ENCODE measurements at places on chromosomes 5 and 9.

- peak; percentile 19 for DNase-seq
These were observed 59.2 kb upstream of the TRAF1 start for GRCh38 chr9:120985819-120986222.

GRCh38 chr9:89967527-89967926, 362.7 kb downstream of the GADD45G start:
- DNase-seq: no peak

DNA sequence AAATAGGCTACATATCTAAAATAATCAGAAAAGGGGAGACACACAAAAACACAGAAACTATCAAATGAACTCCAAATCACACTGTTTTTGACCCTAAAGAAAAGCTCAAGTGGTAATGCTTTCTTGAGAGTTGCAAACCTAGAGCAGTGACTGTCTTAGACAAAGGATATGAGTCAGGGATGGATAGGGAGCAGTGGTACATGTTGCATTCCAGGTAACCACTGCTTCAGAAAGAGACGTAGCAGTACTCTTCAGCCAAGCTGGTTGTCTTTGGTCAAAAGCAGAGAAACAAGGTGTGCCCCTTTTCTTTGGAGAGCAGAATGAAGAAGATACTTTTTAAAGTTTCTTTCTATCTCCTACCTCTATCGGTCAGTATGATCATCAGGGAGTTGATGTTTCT, 1003.6 kb downstream of the CDH9 start:
- no peak for DNase-seq

- DNase-seq: peak; percentile 94
These were observed 324.4 kb downstream of the ENC1 start for GRCh38 chr5:74316064-74316603.

DNA sequence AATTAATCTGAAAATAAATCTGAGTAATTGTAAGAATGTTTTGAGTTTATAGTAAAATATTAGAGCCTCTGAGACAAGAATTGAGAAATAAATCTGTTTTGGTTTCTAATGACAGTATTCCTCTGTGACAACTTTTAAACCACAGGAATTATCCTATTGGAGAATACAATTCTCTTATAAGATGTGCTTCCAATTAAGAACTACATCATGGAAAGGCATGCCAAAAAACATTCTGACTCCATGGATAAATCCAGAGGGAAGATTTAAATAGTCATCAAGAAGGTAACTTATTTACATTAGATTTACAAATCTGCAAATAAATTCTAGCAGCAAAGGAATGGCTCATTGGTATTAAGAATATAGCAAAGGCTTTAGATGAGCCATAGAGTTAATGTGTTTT, 178.3 kb upstream of the ACOT12 start:
- DNase-seq: no peak

DNA sequence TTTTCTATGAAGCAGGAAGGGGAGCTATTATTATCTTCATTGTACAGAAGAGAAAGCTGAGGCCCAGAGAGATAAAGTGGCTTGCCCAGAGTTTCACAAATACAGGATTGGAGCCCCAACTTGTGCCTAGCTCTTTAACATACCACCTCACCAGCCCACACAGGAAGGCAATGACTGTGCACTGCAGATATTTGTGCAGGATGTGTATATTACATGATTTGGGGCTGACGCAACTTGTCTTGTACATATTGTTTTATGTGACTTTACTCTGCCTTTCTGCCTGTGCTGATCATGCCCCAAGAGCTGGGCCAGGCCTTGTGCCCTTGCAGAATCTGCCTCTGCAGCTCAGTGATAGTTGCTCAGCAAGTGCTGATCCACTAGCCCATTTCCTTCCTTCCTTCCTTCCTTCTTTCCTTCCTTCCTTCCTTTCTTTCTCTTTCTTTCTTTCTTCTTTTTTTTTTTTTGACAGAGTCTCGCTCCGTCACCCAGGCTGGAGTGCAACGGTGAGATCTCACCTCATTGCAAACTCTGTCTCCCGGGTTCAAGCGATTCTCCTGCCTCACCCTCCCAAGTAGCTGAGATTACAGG, 106.6 kb upstream of the TBCA start:
- peak; percentile 77 for DNase-seq

- no peak for DNase-seq
These were observed 215.6 kb upstream of the ADAMTS16 start for GRCh38 chr5:4924577-4924976.

- DNase-seq: no peak
These were observed 265.3 kb downstream of the FSTL4 start for GRCh38 chr5:133347039-133347438.

GRCh38 chr5:23820765-23821471, 313.5 kb downstream of the PRDM9 start:
- peak; percentile 13 for DNase-seq

DNA sequence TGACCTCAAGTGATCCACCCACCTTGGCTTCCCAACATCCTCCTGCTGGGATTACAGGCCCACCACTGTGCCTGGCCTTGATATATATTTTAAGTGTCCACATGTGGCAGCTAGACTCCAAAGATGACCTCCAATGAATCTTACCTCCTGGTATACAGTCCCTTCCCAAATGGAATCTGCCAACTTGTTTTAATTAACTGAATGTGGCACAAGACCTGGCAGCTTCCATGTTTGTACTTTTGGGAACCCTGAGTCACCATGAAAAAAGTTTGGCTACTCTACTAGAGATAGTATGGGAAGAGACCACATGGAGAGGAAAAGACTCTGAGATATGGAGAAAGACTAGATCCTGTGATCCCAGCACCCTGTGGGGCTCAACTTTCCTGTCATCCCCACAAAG, 42.5 kb downstream of the CCL28 start:
- no peak for DNase-seq

GRCh38 chr5:30390095-30390494, 803.4 kb upstream of the CDH6 start:
- no peak for DNase-seq

GRCh38 chr9:126838055-126838811, 22.2 kb upstream of the ZBTB34 start:
- DNase-seq: no peak

- DNase-seq: no peak
These were observed 290.6 kb downstream of the MARCHF11 start for GRCh38 chr5:15889001-15889400.

- DNase-seq: no peak
These were observed 16.3 kb downstream of the POLR1E start for GRCh38 chr9:37501957-37502596.

DNA sequence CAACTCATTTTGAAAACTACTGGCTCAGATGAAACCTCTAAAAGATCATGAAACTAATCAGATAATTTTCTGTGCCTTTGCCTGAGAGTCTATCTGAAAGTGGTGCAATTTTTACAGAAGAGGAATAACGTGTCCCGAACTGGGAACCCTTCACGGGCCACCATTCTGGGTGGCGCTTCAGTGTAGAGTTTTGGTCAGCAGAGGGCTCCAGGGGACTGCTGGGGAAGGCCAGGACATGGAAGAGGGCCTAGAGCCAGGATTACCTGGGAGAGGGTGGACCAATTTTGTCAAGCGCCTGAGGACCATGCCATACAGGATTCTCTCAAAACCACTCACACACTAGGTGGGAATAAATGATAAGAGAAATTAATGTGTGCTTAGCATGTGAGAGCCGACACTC, 49.7 kb upstream of the PLEKHG4B start:
- no peak for DNase-seq

- peak; percentile 24 for DNase-seq
These were observed 7.6 kb upstream of the CXXC5 start for GRCh38 chr5:139640421-139641115.

GRCh38 chr9:114470581-114470980, 34.7 kb downstream of the WHRN start:
- no peak for DNase-seq

DNA sequence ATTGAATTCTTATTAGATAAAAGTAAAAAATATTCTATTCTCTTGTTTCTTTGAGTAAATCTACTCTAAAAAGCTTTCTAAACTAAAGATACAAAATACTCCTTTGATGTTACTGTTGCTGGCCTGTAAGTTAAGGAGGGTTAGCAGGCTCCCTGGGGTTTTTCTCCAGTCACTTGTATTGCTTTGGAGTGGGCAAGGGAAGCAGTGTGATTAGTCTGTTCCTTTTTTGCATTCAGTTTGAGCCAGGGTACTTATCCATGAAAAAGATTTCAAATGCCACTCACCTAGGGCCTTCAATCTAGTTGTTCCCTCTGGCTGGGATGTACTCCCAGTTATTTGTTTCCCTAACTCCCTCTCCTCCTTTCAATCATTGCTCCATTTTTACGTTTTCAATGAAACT, 256.2 kb upstream of the SMC2 start:
- DNase-seq: no peak

DNA sequence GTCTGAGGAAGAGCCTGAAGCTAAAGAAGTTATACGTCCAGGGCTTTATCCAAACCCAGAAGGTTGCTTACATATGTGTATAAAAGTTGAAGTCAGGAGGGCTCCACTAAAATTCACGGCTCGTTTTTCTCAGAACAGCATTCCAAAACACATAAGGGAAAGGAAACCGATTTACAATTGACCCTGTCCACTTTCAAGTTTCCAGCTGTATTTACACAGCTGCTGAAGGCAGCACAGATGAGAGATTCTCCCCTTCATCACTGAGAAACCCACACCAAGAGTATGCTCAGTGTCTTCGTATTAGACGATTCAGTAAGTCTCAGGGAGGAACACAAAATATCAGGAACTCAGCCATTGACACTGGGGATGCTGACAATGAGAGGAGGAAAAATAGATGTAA, 5.9 kb upstream of the NREP start:
- no peak for DNase-seq

GRCh38 chr9:7298123-7298522, 501.5 kb downstream of the DMAC1 start:
- DNase-seq: no peak

DNA sequence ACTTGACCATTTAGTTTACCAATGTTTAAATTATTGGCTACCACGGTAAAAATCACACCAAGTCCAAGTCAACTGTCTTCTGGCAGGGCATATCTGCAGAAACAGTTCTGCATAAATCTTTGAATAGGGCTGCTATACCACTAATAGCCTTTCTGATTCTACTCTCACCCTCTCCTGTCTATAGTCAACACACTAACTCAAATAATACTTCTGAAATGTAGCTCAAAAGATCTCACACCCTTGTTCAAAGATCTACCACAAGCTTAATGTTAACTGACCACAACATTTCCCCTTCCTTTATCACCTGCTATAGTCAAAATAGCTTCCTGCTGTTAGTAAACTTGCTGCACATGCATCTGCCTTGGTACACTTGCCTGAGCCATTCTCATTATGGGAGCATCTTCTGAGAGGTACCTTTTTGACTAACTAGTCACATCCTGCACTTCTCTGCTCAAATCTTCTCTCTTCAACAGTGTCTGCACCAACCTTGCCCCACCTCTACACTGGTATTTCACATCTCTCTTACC, 319.4 kb downstream of the CDH10 start:
- DNase-seq: no peak

DNA sequence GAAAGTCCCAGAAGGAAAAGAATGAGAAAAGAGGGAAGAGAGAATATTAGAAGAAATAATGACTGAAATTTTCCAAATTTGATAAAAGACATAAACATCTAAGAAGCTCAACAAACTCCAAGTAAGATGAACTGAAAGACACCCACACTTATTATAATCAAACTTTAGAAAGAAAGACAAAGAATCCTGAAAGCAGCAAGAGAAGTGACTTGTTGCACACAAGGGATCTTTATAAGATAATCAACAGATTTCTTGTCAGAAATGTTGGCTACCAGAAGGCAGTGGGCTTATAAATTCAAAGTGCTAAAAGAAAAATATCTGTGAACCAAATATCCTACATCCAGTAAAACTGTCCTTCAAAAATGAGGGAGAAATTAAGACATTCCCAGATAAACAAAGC, 49.0 kb upstream of the FNIP1 start:
- no peak for DNase-seq

GRCh38 chr5:17732351-17732923, 98.2 kb downstream of the TAF11L14 start:
- DNase-seq: no peak

DNA sequence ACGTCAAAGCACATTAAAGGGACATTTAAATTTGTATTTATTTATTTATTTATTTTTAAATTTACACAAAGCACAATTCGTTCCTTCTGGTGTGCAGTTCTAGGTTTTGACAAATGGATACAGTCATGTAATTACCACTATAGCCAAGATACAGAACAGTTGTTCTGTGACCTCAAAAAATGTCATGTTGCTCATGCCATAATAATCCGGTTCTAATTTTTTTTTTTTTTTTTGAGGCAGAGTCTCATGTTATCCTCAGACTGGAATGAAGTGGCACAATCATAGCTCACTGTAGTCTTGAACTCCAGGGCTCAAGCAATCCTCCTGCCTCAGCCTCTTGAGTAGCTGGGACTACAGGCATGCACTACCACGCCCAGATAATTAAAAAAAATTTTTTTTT, 7.8 kb downstream of the IGFBPL1 start:
- no peak for DNase-seq

GRCh38 chr5:6755519-6755918, 42.3 kb downstream of the TENT4A start:
- DNase-seq: no peak

DNA sequence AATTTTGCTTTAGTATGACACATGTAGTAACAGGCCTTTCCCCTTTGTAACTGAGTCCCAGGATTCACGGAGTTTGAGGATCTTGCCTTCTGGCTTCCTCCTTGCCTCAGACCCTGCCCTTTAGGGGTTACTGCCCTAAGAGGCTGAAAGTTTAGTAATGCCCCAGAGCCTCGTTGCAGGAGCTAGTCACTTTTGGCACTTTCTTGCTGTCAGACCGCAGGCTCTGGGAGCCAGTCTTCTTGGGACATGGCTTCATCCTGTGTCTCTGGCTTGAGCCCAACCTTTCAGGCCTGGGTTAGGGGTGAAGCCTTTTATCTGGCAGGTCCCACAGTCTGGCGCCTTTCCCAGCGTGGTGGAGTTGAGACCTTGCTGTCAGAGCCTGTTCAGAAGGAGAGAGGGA, 185.6 kb upstream of the DMRT1 start:
- no peak for DNase-seq

DNA sequence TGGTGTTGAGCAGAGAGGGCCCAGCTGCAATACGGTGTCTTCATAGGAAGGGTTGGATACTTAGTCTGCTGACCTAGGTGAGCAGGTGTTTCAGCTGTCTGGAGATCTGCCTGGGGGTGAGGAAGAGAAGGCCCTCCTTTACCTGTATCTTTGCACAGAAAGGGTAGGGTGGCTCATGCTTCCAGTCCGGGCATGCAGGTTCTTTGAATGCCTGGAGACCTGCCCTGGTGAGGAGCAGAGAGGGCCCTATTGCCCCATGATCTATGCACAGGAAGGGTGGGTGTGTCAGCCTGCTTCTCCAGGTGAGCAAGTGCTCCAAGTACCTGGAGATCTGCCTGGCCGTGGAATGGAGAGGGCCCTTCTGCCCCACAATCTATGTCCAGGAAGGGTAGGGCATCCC, 63.0 kb downstream of the FER start:
- no peak for DNase-seq

- DNase-seq: no peak
These were observed 42.3 kb downstream of the BASP1 start for GRCh38 chr5:17259630-17260257.

Measured in NCI-H226 (cell line).